CD4-positive, alpha-beta T cell treated with Interferon alpha-2 for 1 hour (primary cell): ENCODE measurements at places on chromosomes 3 and 15.

GRCh38 chr3:105332961-105333360 lies 33.7 kb upstream of the ALCAM start:
- DNase-seq, result no peak

GRCh38 chr3:189809583-189809982 lies 178.4 kb downstream of the TP63 start:
- no peak for DNase-seq

- no peak for DNase-seq
These were observed 209.3 kb upstream of the FEZF2 start for GRCh38 chr3:62582495-62583172.

- no peak for DNase-seq
These were observed 5.6 kb downstream of the FOXL2 start for GRCh38 chr3:138941259-138941885.

DNA sequence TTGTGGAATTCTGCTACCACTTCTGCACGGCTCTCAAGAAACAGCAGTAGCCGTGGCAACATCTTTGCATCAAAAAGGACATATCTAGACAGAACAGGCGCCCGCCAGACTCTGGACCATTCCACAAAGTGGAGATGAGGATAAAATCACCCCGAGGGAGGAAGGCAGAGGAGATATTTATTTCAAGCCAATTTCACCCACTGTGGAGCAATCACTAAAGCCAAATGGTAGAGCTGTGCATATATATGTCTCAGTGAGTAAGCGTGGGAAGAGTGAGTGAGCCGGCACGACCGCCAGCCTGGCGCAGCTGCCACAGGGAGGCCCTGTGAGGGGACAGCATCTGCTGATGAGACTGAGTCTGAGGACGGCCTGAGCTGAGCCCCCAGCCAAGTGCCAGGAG lies 111.3 kb downstream of the MEGF11 start:
- no peak for DNase-seq
